Aorta (tissue), 5 donors: ENCODE measurements at places on chromosomes 5 and 9. TPM values are rescaled to one million over a fixed set of nuclear protein-coding genes. Genes with fewer than 3 reads are reported as not detected.

G3BP1 gene
- 140 TPM for total RNA-seq

DNA sequence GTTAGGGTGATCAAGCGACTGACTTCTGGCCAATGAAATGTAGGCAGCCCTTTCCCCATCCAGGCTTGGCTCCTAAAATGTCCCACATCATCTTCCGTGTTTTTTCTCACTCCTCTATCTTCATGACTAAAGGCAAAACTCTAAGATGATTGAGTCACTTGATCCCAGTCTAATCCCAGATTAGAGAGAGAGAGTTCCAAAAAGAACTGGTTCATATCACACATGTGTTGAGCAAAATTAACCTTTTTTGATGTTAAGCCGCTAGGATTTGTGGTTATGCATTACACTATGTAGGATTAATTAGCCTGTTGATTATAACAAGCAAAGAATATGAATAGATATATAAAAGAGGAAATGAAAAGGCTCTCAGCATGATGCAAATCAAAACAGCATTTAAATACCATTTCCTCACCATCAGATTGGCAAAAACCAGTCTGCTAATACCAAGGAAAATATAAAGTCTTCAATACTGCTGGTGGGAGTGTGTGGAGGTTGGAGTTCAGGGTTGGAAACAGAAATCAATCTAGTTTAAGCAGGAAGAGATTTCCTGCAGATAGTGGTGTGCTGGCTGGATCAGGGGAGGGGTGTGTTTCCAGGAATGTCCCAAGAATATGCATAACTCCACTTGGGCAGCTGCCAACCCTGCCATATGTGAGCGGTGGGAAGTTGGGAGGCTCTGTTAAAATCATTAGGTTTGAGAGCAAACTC lies 187.6 kb upstream of the S1PR3 start:
- DNase-seq = no peak

RORB gene
- total RNA-seq = 0.96 TPM

- DNase-seq = peak; percentile 26
Measured at GRCh38 chr9:95098391-95098921, 219.1 kb downstream of the FANCC start.

DNA sequence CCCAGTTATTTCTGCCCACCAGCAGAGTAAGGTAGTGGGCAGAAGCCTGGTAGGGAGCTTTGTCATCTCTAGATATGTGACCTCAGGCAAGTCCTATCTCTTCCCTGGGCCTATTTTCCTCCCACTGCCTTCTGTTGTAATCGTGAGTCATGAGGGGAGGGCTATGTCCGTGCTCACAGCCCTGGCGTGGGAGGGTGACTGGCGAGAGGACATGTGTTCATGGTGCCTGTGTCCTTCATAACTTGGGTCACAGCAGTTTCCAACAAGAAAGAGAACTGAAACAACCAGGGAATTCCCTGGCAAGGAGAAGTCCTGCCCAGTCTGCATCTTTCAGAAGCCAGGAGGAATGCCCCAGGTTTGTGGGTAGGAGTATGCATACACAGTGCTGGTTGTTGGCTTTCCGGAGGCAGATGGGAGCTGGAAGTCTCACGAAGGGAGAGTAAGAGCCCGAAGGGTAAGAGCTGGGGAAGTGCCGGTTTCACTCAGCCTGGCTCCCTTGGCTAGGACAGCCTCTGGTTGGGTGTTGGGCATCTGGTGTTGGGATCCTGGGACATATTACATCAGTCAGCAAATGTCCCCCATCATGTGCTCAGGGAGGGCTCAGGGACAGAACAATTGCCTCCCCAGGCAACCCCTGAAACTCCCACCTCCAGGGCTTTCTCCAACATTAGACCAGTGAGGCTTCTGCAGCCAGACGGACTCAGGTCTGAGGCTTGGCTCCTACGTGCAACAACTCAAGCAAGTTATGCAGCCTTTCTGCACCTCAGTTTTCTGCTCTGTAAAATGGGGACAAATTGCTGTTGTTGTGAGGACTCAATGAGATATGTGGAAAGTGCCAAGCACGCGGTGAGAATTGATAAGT lies 4.3 kb upstream of the TIFAB start:
- DNase-seq = peak; percentile 80

- DNase-seq = no peak
Measured at GRCh38 chr5:130350131-130350530, 445.9 kb downstream of the CHSY3 start.

ADAMTSL2 gene
- total RNA-seq = 1.9 TPM

TSSK1B gene
- total RNA-seq = 0.18 TPM

PRR7 gene
- total RNA-seq = 1.9 TPM

PCDHB9 gene
- 3.0 TPM for total RNA-seq

MCC gene
- 13.9 TPM for total RNA-seq

GRCh38 chr9:82101475-82101874 lies 112.9 kb downstream of the SPATA31D1 start:
- DNase-seq = no peak
